ENCODE measurements at places on chromosomes 3 and 15.

DNA sequence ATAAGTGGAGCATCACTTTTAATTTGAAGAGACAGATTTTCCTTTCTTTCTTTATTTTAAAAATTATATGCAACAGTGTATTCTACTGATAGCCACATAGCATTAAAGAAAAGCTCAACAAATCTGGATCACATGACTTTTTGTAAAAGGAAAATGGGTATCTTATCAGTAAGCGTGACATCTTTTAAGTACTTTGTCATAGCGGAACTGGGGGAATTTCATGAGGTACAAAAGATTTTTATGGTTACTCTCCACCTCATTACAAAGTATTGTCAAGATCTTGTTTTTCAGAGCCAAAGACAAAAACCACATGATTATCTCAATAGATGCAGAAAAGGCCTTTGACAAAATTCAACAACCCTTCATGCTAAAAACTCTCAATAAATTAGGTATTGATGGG, 219.6 kb upstream of the ZPLD1 start:
- no peak for DNase-seq

DNA sequence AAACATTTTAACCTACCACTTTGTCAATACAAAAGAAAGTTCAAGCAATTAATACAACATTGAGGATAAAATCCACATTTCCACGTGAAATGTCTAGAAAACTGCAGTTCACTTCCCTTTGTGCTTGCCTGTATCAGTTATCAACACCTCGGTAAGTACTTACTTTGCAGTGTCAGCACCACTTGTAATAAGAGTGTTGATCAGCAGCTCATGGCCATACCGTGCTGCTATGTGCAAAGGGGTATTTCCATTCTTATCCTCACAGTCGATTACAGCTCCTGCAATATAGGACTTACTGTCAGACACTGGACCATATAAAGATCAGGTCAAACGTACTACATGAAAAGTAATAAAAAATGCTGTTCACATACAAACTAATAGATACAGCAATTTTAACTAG, 84.4 kb downstream of the ANKRD28 start:
- no peak for DNase-seq

GRCh38 chr3:44992555-44993470, 16.8 kb downstream of the EXOSC7 start:
- DNase-seq = no peak

- no peak for DNase-seq
Measured at GRCh38 chr15:89772932-89773583, 3.1 kb upstream of the MESP2 start.

GRCh38 chr3:138433892-138434275, 532 bp upstream of the ESYT3 start:
- no peak for DNase-seq

DNA sequence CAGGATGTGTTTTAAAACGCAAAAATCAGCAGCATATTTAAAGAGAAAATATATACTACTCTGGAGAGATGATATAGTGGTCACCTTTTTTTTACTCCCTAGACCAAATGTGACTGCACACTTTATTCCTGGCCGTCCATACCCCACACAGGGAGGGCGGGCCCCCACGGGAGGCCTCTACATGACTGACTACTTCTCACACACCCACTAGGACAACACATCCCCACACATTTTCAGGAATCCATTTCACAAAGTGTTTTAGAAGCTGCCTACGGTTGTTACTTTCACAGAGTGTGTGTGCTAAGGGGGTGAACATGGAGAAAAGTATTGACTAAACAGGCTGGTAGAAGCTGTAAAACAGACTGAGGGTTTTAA, 67.9 kb downstream of the CHSY1 start:
- no peak for DNase-seq

DNA sequence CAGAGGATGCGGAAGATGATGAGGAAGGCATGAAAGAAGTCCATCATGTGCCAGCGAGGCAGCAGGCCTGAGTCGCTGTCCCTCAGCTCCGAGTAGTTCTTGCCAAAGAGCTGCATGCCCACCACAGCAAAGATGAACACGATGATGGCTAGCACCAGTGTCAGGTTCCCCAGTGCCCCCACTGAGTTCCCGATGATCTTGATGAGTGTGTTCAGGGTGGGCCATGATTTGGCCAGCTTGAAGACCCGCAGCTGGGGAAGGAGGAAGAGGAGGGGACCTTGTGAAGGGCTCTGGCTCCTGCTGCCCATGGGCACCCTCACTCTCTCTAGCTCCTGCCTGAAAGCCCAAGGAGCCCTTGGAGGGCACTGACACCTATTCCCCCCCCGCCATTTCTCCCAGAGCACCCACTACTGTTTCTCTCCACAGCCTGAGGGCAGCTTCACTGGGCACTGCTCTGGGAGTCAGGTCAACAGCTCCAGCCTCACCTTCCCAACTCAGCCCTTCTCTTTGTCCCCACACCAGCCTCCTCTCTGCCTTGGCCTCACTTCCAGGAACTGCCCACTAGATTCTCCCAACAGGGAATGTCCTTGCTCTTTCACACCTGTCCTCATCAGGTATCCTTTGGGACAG, 63.6 kb downstream of the SCN5A start:
- DNase-seq = no peak

- no peak for DNase-seq
Measured at GRCh38 chr15:74775132-74775562, 6.7 kb upstream of the CSK start.

DNA sequence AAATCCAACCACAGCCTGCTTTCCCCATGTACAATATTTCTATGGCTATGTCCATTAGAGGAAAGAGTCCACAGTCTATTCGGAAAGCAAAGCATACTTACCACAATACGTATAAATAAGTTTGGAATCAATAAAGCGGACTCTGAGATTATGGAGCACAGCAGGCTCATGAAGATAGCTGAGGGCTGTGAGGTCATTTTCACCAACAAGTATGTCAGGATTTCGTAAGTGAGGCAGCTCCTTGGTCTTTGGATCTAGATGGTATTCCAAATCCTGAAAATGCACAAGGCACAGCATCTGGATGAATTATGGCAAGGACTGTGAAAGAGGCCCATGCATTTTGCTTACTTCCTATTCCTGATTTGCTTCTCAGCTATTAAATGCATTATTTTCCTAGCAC, 100.4 kb downstream of the MYO5A start:
- DNase-seq = no peak

DNA sequence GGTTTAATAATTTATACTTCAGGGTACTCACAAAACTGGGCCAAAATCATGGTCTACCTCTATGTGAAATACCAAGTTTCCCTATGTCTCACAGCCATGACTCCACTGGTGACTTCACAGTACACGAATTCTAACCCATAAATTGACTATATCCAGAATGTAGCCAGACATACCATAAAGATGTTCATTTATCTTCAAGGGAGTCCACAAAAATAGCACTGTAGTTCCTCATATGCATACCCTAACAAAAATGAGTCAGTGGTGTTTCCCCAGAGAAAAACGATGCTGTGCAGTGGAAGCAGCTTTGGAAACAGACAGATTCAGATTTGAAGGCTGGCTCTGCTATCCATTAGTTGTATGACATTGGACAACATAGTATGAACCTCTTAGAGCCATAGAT, 438.8 kb downstream of the FHIT start:
- no peak for DNase-seq

GRCh38 chr15:64623347-64623996, 151.9 kb downstream of the RBPMS2 start:
- DNase-seq = peak; percentile 35

GRCh38 chr15:48653913-48654670, 8.6 kb upstream of the FBN1 start:
- no peak for DNase-seq

DNA sequence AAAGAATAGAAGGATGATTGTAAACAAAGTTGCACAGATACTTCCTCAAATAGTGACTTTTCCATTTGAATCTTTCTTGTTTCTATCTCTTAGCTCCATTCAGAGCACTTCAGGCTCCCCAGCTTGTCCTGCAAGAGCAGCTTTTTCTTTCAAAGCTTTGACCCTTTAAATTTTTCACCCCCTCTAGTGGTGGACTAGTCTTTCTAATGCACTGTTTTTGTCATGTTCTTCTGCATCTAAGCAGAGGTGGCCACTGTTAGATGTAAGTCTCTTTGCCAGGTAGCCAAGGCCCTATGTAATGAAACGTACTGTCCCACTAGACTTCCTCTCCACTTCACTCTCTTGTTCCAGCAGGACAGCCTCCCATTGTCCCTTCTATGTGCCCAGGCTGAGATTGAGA, 74.0 kb upstream of the MANF start:
- DNase-seq = no peak

GRCh38 chr3:63960048-63960711, 48.0 kb upstream of the SCAANT1 start:
- peak; percentile 76 for DNase-seq

DNA sequence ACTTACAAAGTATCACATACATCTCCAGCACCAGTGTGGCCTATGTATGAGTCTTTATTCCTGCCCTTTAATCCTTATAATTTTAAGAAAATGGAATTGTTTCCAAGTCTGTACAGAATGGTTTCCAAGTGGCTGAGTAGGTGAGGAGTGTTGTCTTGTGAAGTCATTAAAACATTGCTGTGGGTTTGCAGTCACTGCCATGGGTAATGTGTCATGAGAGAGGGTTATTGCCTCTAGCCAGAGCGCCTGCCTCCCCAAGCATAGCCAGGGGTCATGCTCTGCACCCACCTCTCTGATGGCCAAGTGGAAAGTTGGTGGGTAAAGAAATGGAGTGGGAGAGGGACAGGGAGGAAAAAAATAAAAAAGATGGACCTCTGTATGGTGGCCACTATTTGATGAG, 25.3 kb downstream of the TRAK1 start:
- no peak for DNase-seq

GRCh38 chr3:98565237-98565643, 28.2 kb downstream of the CPOX start:
- DNase-seq = no peak

GRCh38 chr3:139893267-139893962, 41.6 kb upstream of the CLSTN2 start:
- DNase-seq = no peak

GRCh38 chr3:126917232-126917804, 65.6 kb upstream of the PLXNA1 start:
- no peak for DNase-seq

DNA sequence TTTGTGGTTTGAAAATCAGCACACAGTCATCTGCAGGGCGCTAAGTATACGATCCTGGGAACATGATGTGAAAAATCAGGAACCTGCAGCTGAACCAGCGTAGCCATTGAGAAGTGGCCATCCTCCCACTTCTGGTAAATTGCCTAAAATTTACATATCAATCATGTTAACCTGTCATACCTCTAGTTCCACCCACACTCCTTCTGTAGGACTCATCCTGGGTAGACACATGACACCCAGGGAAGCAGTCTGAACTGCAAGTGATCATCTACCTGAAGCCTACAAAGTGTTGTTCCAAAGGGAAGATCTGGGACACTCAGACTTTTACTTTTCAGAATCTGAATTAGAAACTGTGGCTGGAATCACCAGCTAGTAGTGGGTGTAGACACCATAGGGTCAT, 5.5 kb upstream of the PSMD6 start:
- no peak for DNase-seq

DNA sequence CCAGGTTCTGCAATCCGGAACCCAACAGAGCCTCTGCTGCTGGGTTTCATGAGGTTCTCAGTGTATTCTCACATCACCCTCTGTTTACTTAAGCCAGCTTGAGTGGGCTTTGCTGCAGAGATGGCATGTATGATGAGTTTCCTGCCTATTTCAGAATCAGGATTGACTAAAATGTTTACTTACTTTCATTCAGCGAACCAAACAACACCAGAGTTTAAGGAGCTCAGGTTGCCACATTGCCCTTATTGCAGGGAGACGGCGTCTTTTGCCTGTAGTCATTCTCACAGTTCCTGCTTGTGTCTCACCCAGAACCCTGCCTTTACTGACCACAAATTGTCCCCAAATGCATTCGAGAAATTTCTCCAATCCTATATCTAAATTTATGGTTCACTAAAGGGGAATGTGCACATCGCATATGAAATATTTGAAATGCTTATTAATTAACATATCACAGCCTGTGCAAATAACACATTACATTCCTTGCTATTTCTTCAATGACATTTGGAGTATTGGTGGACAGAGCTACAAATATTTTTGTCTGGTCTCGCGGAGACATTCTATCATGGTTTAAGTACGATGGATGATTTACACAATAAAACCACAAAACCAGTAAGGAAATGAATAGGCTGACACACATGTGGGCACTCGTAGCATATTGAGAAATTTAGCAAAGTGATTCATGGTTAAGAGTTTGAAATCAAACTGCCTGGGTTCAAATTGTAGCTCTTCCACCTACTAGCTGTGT, 377.2 kb upstream of the CFAP20DC start:
- DNase-seq = no peak
